HFF-Myc (cell line): ENCODE measurements at places on chromosomes 2 and 18.

DNA sequence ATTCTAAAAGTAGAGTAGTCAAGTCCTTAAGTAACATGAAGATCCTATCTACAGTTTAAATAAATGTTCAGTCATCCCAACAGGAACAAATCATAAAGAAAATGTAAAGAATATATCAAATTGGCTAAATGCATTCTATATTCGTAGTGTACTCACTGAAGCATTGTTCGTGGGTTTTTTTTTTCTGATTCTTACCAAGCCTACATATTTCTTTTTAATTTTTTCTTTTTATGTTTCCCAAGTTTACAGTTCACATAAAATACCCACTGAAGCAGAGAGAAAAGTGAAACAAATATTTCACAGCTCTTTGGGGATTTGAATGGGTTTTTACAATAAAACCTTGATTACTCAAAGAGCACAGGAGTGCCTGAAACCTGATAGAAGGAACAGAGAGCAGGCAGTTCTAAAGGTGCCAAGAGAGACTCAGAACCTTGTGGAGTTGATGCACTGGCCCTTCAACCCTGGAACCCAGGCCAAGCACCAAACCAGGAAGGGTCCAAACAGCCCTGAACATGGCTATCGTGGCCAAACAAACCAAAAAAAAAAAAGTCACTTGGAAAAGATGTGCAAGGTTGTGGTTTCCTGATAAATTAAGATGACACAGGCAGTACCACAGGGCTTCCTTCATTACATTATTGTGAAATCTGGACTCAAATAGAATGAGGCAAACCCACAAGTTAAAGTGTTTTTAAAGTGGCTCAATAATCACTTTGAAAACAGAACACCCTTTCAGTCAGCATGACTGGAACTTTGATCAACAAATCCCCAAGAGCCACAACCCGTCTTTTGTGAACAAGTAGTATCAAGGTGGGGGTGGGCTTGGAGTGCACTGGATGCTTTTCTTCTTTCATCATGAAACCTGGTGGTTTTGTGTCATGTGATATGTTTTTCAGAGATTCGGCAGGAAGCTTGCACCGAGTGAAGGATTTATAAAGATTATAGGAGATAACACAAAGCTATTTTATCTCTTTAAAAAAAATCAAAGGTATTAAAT lies 245.0 kb upstream of the FN1 start:
- DNase-seq = no peak

GRCh38 chr2:6863792-6864191 lies 1.9 kb downstream of the CMPK2 start:
- no peak for DNase-seq

- DNase-seq = no peak
These were observed 41.3 kb downstream of the LHCGR start for GRCh38 chr2:48714245-48714644.

GRCh38 chr18:39751921-39752320 lies 2186.3 kb upstream of the CELF4 start:
- no peak for DNase-seq

GRCh38 chr18:21393986-21394385 lies 152.0 kb downstream of the GREB1L start:
- DNase-seq = no peak

DNA sequence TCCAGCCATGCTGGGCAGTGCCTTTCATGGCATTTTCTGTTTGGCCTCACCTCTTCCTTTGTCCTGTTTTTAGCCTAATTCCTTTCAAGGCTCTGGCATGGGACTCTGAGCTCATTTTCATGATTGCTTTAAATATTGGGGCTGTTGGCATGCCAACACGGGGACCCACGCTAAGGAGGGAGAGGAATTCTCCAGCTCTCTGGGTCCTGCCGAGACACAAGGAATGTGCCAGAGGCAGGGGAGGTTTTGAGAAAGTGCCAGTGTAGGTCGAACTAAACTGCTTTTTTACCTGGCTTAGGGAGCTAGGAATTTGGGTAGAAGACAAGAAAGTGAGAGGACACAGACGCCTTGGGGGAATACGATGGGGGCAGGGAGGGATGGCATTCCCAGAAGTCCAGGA lies 42.3 kb downstream of the RPL37A start:
- no peak for DNase-seq

DNA sequence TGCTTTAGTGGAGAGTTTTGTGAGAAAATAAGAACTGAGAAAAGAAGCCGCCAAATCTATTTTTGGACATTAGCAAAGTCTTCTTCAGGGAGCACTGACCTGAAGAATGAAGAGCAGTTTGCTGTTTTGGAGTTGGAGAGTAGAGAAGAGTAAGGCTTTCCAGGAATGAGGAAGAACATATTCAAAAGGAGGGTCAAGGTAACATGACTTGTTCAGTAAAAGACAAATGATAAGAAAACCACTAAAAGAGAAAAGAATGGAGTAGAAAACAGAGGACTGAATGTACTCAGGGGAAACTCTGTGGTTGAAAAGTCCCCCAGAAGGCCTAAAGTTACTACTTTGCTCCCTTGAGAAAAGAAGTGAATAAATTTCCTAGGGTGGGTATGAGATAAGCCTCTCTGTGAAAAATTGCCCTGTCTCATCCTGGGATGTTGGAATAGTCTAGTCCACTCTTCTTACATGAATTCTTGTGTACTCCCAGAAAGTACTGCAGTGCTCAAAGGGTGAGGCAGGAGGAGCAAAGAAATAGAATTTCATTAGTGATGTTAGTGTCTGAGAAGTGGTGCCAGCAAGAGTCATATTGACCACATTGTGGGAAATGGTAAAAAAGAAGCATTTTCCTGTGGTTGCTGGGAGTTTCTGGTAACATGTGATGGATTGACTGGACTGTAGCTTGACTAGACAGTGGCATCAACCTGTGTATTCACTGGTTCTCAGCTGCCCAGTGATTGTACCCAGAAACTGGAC lies 27.8 kb downstream of the MBD5 start:
- DNase-seq = no peak

DNA sequence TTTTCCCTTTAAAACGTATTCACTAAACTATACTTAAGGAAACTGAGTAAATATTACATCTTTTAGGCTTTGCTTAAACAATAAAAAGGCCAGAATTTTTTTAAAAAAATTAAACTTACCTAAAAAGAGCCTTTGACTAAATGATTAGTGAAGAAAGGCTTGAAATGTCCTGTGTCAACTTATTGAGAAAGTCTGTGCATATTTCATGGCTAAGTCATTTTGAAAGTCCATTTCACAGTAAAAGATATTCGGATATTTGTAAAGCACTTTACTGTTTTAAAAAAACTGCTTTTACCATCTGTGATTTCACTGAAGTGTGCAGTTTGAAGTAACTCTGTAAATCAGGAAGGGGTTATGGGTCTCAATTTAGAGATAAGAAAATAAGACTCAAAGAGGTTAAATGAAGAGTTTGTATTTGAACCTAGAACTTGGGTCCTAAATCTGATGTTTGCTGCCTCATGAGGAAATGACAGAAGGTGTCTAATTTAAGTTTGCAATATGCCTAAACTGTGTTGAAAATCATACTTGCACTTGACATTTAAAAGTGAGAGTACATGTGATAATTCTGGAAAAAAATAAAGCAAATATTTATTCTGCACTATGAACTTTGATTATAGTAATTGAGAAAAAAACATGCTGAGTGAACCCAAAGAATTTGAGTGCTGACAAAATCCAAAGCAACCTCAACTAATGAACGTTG lies 50.5 kb downstream of the RAB27B start:
- DNase-seq = no peak

DNA sequence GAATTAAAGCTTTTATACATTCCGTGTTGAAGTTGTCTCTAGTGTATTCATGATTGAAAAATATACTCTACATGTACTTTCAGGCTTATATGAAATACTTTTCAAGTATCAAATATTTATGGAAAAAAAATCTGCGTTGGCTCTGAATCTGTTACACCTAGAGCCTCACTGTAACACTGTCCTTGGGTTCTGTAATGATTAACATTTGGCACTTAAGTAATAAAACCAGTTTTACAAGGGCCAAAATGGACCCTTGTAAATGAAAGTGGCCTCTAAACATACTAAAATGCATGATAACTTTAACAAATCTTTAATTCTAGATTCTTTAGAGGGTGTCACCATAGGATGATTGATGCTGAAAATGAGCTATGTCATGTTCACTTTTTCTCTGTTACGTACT lies 162.8 kb downstream of the PTPRM start:
- no peak for DNase-seq

DNA sequence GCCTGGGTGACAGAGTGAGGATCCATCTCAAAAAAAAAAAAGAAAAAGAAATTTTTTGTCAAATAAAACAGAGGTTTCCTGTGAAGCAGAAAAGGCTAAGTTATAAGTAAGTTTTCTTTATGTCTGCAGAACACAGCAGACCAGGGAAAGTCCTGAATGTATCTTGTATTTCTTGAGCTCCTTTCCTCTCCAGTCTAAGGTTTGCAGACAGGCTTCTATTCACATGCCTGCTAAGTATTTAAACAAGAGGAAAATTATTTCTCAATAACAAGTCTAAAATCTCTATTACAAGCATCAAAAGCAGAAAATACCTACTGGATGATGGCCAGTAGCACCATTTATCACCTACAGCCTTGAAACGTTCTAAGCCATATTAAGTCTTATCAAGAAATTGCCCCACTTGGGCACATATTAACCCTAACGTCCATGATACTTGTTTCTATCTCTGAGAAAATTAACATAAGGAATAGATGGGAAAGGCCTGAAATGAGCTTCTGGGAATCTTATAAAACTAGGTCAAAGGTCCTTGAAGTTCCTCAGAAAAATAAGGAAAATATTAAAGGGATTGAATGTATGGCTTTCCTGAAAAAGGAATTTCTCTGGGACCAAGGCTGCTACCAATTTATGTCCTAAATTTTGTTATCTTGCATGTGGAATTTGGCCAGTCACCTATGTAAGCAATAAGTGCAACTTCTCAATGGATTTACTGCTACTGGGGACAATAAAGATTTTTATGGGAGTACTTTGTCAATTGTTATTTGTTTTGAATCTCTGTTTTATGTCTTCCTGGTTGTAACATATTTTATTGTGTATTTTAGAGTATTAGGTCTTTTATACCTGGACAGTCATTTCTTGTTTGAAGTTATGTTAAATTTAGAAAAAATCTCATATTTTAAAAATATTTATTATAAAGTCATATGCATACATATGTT lies 3.0 kb upstream of the REG1A start:
- no peak for DNase-seq

DNA sequence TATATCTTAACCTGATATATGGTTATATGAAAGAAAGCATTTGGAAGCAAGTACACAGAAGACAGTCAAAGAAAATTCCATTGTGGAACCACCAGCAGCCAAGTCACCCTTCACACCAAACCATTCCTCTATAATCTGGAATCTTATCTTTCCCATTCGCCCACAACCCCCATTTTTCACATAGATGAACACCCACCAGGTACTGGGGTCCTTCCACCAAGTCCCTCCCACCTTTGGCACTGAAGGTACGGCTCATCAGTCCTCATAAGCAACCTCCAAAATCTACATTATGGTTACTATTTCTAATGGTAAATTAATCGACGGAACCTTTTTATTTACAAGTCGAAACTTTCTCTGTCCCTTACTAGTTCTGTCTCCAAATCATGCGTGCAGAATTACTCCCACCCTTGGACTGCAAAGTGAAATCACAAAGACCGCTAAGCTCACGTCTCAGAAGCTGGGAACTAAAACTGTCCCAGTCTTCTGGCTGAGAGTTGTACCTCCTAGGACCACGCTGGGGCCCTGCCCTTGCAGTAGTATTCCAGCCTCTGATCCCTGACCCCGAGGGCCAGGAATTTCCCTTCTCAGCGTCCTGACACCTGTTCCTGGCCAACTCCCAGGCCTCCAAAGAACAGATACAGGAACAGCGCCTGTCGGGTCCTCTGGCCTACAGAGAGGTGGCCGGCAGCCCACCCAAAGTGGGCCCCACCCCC lies 702 bp downstream of the OLA1 start:
- DNase-seq = peak; percentile 7

- DNase-seq = no peak
These were observed 73.0 kb downstream of the FARSB start for GRCh38 chr2:222582928-222583327.

DNA sequence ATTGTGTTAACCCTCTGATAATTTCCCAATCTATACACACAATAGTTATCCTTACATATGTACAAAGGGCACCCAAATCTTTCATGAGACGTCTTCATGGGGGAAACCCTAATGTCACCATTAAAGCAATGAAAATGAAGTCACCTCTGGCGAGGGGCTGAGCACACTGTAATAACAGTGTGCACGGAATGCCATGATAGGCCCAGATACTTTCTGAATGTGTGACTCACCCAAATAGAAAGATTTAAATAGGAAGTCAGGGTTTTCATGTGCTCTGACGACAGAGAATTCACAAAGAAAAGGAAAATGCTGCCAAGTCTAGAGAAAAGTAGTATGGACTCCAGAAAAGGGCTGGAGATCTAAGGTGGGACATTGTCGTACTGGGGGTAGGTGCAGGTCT lies 128.3 kb downstream of the SATB2 start:
- no peak for DNase-seq

DNA sequence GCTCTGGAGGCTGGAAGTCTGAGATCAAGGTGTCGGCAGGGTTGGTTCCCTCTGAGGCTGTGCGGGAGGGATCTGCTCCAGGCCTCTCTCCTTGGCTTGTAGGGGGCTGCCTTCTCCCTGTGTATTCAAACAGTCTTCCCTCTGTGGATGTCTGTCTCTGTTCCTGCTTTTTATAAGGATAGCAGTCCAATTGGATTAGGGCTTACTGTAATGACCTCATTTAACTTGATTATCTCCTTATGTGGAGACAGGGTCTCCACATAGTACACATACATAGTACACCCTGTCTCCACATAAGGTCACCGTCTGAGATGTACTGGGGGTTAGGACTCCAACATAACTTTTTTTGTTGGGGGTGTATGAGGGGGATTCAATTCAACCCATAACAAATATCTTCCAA lies 30.5 kb downstream of the TCF7L1 start:
- no peak for DNase-seq

- no peak for DNase-seq
These were observed 17.2 kb downstream of the FAM98A start for GRCh38 chr2:33581872-33582271.

GRCh38 chr2:67865917-67866316 lies 196.9 kb downstream of the C1D start:
- no peak for DNase-seq

DNA sequence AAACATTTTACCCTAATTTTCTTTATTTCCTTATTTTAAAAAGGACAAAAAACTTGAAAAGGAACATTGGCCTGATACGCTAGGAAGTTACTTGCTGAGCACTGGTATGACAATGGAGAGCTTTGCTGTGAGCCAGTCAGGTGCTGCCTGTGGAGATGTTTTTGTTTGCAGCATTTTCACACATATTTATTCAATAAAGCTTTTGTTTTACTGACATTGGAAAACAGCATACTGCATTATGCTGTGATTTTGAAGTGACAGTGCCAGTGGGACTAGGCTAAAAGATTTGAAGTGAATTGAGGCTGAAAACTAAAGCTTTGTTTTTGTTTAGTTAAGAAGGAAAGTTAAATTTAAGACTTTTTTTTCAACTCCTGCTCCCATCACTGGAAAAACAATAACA lies 470.7 kb upstream of the ZEB2 start:
- DNase-seq = no peak

- no peak for DNase-seq
These were observed 21.9 kb downstream of the CASP10 start for GRCh38 chr2:201204655-201205514.
